ENCODE measurements at places on chromosomes 12 and 14. TPM values are rescaled to one million over a fixed set of nuclear protein-coding genes. Genes with fewer than 3 reads are reported as not detected.

The FZD10 gene
- not detected for total RNA-seq

The PPP2R3C gene
- 26.0 TPM for total RNA-seq

The SERPINA9 gene
- not detected for total RNA-seq

The COX8C gene
- total RNA-seq, result not detected

The UBE3B gene
- 13.9 TPM for total RNA-seq

The TMX1 gene
- 49.7 TPM for total RNA-seq

The SERPINA4 gene
- 0.09 TPM for total RNA-seq

The RFX4 gene
- 0.07 TPM for total RNA-seq

The GNS gene
- total RNA-seq, result 63.0 TPM

The GPR84 gene
- total RNA-seq, result 0.09 TPM

The KIAA0586 gene
- total RNA-seq, result 9.3 TPM

The PLBD1 gene
- total RNA-seq, result 4.8 TPM

The LHX5 gene
- total RNA-seq, result 0.06 TPM

The CCND2 gene
- total RNA-seq, result not detected

The BDKRB1 gene
- total RNA-seq, result 0.66 TPM
